ENCODE measurements at places on chromosomes 5 and 9.

DNA sequence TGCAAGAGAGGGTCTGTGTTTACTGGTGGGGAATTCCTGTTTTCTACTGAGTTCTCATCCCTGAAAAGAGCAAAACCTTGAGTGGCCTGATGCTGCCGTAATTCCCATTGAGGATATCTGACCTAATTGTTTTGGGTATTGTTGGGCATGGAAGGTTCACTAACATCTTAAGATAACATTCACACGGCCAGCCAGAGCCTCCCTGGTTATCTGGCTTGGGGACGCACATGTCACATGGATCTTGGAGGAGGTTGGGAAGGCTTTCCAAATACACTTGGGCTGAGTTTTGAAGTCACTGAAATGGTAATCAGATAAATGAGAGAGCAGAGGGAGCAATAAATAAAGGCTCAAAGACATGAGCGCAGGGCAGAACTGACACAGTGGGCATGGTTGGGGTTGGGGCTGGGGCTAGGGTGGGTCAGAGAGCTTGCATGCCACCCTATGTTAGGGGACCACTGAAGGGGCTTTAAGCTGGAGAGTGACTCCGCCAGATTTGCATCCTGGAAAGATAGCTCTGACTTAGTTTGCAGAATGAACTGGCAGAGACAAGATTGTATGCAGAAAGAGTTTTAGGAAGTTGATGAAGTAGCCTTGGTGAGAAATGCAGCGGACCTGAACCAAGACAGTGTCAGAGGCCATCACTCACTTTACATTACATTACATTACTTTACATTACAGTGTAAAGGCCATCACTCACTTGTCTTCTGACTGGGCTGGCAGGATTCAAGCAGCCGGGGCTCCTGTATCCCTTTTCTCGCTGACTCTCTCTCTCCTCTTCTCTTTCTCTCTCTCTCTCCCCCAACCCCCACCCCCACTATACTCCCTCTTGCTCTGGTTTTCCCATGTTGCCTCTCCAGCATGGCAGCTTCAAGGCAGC lies 24.2 kb downstream of the SLC1A1 start:
- no peak for DNase-seq

DNA sequence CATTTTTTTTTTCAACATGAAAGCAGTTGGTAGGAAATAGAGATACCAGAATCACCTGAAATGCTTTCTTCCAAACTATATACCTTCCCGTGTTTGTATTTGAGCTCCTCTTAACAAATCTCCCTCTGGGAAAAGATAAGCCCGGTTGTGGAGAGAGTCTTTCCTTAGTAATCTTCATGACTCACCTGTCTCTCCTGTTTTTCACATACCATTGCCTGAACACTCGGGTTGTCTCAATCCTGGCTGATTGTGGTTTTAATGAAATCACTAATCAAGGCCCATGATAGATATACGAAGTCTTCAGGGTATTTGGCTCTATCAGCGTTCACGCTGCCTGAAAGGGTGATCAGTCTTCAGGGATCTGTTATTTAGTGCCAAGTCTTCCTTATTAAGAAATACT lies 136.7 kb downstream of the MAN2A1 start:
- no peak for DNase-seq

DNA sequence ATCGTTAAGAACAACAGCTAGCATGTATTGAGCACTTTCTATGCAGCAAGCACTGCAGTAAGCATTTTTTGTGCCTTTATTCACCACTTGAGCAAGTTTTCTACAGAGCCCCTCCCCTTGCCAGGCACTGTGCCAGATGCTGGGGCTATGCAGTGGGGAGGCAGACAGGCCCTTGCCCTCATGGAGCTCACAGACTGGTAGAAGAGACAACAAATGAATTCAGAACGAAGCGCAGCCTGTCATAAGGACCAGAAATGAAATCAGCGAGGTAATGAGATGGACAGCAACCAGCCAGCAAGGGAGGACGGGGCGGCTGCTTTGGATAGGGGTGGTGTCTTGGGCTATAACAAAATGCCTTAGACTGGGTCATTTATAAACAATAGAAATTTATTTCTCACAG lies 68.8 kb downstream of the C9orf50 start:
- no peak for DNase-seq

DNA sequence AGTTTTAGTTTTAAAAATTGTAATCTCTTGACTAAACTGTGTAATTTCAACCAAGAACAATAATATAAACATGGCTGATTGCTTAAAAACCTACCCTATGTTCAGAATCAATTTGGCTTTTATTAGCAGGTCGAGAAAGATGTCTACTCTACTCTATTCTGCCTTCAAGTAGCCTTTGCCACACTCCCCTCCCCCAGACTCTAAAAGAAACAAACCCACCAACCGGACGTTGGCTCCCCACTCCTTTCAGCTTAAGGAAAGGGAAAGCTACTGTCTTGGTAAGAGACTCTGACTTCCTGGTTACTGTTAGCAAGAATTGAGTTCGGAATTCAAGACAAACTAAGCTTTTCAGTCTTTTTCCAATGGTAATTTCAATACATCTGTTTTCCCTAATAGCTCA lies 46.7 kb downstream of the TNFAIP8 start:
- DNase-seq: no peak

- DNase-seq: peak; percentile 20
These were observed 191.3 kb downstream of the RGS3 start for GRCh38 chr9:113654605-113655428.

- no peak for DNase-seq
These were observed 68.3 kb downstream of the KCNIP1 start for GRCh38 chr5:170571875-170572852.

DNA sequence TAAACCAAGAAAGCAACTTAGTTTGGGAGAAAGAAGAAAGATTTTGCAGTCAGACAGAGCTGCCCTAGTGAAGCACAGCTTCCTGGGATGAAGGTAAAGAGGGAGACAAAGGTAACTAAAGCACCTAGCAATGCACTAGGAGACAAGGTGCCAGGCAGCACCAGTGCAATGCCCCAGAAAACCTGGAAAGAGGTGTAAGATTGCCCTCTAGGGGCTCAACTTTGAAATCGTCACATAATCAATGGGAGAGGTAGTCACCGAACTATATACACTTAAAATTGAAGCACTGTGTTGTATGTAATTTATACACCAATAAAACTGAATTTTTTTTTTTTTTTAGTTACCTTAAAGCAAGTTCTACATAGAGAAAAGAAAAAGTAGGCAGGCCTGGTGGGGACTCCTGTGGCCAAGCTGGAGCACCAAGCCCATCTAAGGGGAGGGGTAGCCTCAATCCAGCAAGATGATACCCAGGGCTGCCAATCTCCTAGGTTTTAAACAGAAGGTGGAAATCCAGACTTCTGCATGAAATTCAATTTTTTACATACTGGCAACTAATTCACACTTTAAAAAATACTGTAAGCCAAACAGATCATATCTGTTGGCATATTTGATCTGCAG lies 48.2 kb downstream of the CDK5RAP2 start:
- no peak for DNase-seq

DNA sequence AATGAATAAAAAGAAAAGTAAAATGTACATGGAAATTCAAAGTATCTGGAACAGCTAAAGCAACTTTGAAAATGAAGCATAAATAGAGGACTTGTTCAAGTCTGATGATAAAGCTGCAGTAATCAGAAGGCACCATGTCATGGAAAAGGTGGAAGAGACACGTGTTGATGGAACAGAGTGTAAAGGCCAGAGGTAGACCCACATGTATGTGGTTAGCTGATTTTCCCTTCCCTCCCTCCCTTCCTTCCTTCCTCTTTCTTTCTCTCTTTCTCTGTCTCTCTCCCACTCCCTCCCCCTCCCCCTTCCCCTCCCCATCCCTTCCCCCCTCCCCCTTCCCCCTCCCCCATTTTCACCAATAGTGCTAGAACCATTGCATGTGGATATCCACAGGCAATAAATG lies 58.7 kb upstream of the FCN1 start:
- no peak for DNase-seq

DNA sequence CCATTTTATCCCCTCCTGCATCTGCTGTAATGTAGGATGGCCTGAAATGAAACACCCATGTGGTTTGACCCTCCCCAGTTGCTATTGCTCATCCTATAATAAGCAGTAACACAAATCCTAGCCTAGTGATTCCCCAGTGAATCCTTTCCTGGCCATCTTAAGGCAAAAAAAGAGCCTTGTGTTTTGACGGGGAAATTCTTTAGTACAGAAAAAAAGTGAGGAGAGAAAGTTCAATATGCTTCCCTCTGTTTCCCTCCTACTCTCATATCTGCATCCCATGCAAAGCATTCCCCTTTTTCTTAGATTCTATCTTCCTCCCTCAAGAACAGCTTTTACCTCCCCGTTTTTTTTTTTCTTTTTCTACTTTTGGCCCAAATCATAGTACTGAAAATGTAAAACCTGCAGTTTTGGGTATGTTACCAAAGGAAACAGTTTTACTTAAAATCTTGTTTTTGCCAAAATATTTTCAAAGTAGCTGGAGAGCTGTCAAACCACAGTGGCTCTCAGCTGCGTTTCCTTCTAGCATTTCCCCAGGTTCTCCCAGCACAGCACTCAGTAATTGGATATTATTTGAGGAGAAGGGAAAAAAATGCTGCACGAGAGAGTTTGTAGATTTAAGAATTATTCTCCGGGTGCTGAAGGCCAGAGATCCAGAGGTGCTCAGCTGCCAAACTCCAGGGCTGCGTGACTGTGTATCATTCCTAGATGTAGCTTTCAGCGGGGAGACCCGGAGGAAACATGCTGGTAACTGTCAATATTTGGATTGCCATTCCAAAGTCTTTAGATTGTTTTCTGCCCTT lies 321.4 kb downstream of the NPR3 start:
- no peak for DNase-seq

- DNase-seq: no peak
These were observed 13.3 kb upstream of the UBE2QL1 start for GRCh38 chr5:6435356-6435755.

- no peak for DNase-seq
These were observed 97.4 kb upstream of the TRIM32 start for GRCh38 chr9:116589392-116590354.

DNA sequence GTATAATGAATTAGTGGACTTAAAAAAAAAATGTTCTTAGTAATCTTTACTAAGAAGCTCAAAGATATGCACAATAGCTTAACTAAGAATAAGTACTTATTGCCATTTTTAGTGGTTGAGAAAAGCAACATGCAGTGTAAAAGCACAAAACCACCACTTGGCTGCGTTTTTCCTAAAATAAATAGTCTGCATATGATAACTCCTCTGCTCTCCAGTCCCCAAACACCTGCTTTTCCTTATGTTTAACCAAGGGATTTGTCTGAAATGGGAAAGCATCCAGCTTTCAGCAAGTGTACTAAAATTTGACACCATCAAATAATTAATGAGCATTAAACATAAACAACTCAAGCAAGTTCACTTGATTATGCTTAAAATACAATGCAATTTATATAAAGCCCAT lies 41.4 kb downstream of the PSIP1 start:
- no peak for DNase-seq

- no peak for DNase-seq
These were observed 382.6 kb downstream of the DMRTA1 start for GRCh38 chr9:22829236-22829635.

GRCh38 chr9:79883073-79883645 lies 311.4 kb downstream of the TLE4 start:
- no peak for DNase-seq

GRCh38 chr5:140108093-140109017 lies 5.6 kb upstream of the PURA start:
- DNase-seq: no peak

DNA sequence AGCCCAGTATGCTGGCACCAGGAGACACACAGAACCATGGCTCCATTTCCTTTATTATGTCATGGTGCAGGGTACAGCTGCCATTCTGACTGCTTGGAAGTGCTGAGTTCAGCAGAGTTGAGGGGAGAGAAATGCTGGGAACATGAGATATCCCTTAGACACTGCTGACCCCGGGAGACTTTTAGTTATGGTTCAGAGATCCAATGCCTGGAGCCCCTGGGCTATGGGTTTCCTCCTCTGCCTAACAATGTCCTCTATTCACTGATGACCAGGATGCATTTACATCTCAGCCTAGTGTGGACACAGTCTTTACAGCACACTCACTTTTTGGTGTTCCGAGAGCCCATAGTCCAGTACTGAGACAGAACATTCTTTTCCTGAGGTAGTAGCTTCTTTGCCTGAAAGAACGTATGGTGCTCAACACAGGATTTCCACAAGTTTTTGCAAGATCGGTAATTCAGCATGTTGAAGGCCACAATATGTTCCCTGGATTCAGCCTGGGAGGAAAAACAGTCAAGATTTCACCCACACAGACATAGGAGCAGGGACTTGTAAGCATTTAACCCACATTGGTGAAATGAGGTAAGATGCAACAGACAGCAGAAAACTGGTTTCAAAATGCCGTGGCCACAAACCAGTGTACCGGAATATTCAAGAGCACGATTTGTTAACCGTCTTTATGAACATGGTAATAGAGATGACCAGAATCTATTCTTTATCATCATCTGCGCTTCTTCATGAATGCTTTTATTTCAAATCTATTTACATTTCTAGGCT lies 71.3 kb downstream of the PTPN3 start:
- DNase-seq: no peak

- no peak for DNase-seq
These were observed 522.9 kb upstream of the DAB2 start for GRCh38 chr5:39947657-39948056.

DNA sequence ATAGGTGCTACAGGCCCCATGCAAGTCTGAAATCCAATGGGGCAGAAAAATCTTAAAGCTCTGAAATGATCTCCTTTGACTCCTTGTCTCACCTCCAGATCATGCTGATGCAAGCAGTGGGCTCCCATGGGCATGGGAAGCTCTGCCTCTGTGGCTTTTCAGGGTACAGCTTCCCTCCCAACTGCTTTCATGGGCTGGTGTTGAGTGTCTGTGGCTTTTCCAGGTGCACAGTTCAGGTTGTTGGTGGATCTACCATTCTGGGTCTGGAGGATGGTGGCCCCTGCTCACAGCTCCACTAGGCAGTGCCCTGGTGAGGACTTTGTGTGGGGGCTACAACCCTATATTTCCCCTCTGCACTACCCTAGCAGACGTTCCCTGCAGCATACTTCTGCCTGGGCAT lies 103.5 kb downstream of the STARD4 start:
- DNase-seq: no peak

DNA sequence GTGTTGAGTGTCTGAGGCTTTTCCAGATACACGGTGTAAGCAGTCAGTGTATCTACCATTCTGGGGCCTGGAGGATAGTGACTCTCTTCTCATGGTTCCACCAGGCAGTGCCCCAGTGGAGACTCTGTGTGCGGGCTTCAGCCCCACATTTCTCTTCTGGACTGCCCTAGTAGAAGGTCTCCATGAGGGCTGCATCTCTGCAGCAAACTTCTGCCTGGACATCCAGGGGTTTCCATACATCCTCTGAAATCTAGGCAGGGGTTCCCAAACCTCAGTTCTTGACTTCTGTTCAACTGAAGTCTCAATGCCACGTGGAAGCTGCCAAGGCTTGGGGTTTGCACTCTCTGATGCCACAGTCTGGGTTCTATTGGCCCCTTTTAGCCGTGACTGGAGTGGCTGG lies 256.6 kb upstream of the ITGA1 start:
- no peak for DNase-seq

DNA sequence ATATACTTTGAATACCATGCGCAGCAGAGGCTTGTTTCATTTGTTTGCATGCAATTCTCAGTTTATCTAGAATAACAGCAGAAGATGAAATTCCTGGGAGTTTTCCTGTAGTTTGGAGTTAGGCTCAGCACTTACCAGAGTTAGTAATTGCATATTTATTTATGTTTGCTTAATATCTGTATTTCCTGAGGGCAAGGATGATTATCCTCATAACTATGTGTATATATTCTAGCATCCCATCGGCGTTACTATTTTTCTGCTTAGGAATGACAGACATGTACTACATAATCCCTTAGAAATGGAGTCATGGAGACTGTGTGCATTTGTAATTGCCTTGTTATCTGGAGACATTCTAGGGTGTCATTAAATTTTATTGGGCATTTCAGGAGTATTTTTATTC lies 1184.8 kb downstream of the DTWD2 start:
- no peak for DNase-seq

GRCh38 chr9:136566901-136567300 lies 21.1 kb upstream of the NOTCH1 start:
- peak; percentile 97 for DNase-seq
